ENCODE measurements at places on chromosomes 16 and 17. TPM values are rescaled to one million over a fixed set of nuclear protein-coding genes. Genes with fewer than 3 reads are reported as not detected.

Gene AANAT
- not detected for total RNA-seq

Gene CCL16
- total RNA-seq, result 1.6 TPM

Gene CCDC78
- total RNA-seq, result 5.3 TPM

Gene EVPLL
- total RNA-seq, result 2.1 TPM

Gene IRF8
- 9.5 TPM for total RNA-seq

Gene RUNDC1
- 24.7 TPM for total RNA-seq

Gene CFAP119
- total RNA-seq, result 8.7 TPM

Gene ZNF597
- 4.8 TPM for total RNA-seq

Gene NOG
- 0.60 TPM for total RNA-seq

Gene MT4
- not detected for total RNA-seq

Gene BAHCC1
- total RNA-seq, result 23.7 TPM

Gene KRTAP4-6
- total RNA-seq, result not detected

Gene SAMD14
- 5.5 TPM for total RNA-seq

Gene KCNG4
- not detected for total RNA-seq

Gene CHST5
- total RNA-seq, result 0.26 TPM

Gene COTL1
- total RNA-seq, result 79.6 TPM

Gene OR2C1
- total RNA-seq, result not detected

Gene CLEC16A
- 38.8 TPM for total RNA-seq

Gene MT1H
- total RNA-seq, result not detected

Gene TLCD1
- 18.1 TPM for total RNA-seq

Gene KRTAP1-1
- not detected for total RNA-seq

Gene RDM1
- total RNA-seq, result 1.1 TPM

Gene CRYM
- 11.5 TPM for total RNA-seq

Gene SALL1
- total RNA-seq, result 4.4 TPM

Gene MT1E
- 98.7 TPM for total RNA-seq

Gene CTRB1
- total RNA-seq, result not detected

Gene AATK
- total RNA-seq, result 3.4 TPM

Gene KCNJ2
- total RNA-seq, result 1.1 TPM

Gene KRTAP4-4
- not detected for total RNA-seq

Gene NXPH3
- 9.2 TPM for total RNA-seq

Gene ARHGAP44
- 8.8 TPM for total RNA-seq

Gene CDH5
- total RNA-seq, result 25.8 TPM

Gene PDPR
- 47.4 TPM for total RNA-seq

Gene SBK1
- 0.49 TPM for total RNA-seq

Gene CSH1
- total RNA-seq, result not detected

Gene EME2
- total RNA-seq, result 49.7 TPM

Gene CARHSP1
- 43.6 TPM for total RNA-seq

Gene HSD3B7
- 14.8 TPM for total RNA-seq
